Testis (tissue), 5 donors: ENCODE measurements at places on chromosomes 12 and 14. TPM values are rescaled to one million over a fixed set of nuclear protein-coding genes. Genes with fewer than 3 reads are reported as not detected.

GRCh38 chr14:105201925-105202513 is 20.9 kb upstream of the NUDT14 start:
- H3K27ac ChIP-seq = no peak overlapping the region
- DNase-seq = no peak
- no peaks in the 10 kb centered on the region for H3K27me3 ChIP-seq
- H3K36me3 ChIP-seq = no peaks in the 10 kb centered on the region

DNA sequence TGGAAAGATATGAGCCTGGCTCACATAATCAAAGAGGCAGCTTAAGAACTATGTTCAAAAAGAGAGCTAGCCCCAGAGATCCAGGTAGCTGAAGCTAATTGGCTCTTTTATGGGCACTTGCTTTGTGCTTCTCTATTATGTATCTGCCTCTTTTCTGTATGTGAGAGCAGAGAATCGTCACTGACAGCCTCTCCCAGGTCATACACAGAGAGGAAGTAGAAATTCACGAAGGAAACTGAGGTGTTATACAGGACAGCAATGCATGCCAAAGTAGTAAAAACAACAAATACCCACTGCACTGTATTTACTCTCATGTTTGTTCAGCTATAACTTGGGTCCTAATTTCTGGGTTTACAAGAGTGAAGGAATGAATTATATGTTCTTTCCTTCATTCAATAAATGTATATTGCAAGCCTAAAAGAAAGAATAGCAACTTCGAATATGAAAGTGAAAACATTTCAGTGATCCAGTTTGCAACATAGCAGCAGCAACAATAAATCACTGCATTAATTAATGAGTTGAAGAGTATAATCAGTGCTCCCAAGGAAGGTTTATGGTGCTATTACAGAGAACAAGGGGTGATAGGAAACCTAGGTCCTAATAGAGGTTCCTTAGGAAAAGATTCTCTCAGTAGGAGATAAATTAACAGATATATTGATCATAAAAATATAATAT is 47.1 kb upstream of the ATXN7L3B start:
- H3K27me3 ChIP-seq = no peaks in the 10 kb centered on the region
- H3K4me1 ChIP-seq = no peaks in the 10 kb centered on the region
- DNase-seq = no peak
- H3K27ac ChIP-seq = no peak overlapping the region

GRCh38 chr14:69963966-69964365 is 84.8 kb downstream of the SMOC1 start:
- H3K4me3 ChIP-seq = no peak overlapping the region
- no peak overlapping the region for H3K27ac ChIP-seq
- H3K36me3 ChIP-seq = no peaks in the 10 kb centered on the region
- no peaks in the 10 kb centered on the region for H3K27me3 ChIP-seq

GRCh38 chr14:29528889-29529288 is 398.8 kb downstream of the PRKD1 start:
- H3K36me3 ChIP-seq = no peaks in the 10 kb centered on the region
- no peak overlapping the region for H3K27ac ChIP-seq
- no peak overlapping the region for H3K4me3 ChIP-seq
- no peak for DNase-seq
- no peaks in the 10 kb centered on the region for H3K4me1 ChIP-seq

GRCh38 chr14:101236496-101237251 is 324.6 kb upstream of the DIO3 start:
- no peaks in the 10 kb centered on the region for H3K27me3 ChIP-seq
- no peak overlapping the region for H3K4me3 ChIP-seq
- H3K36me3 ChIP-seq = no peaks in the 10 kb centered on the region
- no peaks in the 10 kb centered on the region for H3K4me1 ChIP-seq

The ZDHHC22 gene
- 1.7 TPM for total RNA-seq

The ANO4 gene
- 13.0 TPM for total RNA-seq

The ADAM21 gene
- 13.7 TPM for total RNA-seq

The MYO1H gene
- 1.7 TPM for total RNA-seq
